Head of caudate nucleus (tissue), 42 donors: ENCODE measurements at places on chromosomes 4 and X.
A peak's percentile ranks its signal among the peaks of the same experiment; 100 is the strongest.

GRCh38 chr4:70958681-70959080, 34.8 kb upstream of the DCK start:
- no peak for DNase-seq

DNA sequence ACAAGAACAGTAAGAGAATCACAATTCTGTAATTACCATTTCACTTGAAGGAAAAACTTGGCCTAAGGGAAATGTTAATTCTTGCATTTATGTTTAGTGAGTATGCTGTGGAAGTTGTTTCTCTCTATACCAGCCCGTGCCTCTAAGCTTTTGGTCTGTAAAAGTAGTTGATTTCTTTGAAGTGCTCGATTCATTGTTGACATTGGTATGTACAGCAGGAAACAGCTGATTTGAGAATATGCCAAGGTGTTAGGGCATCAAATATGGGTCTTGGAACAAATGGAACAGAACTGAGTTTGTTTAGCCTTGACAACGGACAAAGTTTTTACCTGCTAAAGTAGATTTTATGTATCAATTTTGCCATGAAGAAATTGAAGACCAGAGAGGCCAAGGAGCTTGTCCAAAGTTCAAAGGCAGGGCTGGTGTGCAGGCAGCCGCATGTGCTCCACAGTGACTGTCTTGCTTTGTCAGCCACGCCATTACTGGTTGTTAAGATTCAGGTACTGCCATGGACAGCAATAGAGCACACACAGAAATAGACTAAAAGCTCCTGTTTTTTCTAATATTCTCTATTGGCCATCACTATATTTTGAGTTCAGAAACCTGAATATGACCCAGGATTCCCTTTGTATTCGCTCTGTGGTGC, 75.5 kb upstream of the TLR3 start:
- DNase-seq, result no peak

- DNase-seq, result no peak
These were observed 44.9 kb upstream of the DDX3X start for GRCh38 chrX:41289095-41289494.

GRCh38 chr4:25313201-25313895, 774 bp downstream of the ZCCHC4 start:
- DNase-seq, result no peak

DNA sequence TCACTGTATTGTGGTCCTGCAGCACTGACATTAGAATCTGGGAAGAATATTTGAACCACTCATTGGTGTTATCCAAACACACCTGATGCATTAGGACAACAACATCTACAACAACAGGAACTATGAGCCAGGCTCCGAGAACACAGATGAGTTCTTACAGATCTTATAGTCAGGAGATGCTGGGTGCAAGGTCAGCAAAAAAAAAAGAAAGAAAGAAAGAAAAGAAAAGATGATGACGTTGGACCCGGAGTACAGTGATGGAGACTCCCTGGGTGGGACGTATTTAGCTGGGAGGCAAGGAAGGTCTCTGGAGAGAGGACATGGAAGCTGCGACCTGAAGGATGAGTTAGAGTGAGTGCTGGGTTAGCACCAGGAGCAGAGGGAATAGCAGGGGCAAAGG, 17.8 kb upstream of the MAN2B2 start:
- DNase-seq, result no peak

DNA sequence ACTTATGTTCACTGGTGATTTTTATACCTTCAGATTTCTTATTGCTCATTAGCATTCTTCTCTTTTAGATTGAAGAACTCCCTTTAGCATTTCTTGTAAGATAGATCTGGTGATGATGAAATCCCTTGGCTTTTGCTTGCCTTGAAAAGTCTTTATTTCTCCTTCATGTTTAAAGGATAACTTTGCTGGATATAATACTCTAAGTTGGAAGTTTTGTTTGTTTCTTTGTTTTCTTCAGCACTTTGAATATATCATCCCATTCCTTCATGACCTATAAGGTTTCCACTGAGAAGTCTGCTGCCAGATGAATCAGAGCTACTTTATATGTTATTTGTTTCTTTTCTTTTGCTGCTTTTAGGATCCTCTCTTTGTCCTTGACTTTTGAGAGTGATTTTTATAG, 18.5 kb downstream of the CC2D2A start:
- DNase-seq, result no peak

DNA sequence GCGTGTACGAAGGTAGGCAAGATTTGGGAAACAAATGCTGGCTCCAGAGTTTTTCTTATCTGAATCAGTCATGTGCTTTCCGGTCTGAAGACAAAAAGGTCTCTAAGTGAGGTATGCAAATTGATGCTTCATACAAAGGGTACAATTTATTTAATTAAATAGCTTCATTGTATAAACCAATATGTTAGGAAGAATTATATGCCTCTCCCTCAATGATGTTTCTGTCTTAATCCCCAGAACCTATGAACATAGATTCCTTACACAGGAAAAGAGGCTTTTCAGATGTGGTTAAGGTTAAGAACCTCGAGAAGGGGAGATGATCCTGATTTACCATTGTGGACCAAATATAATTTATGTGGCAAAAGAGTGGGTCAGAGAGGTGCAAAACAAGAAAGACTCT, 543.5 kb upstream of the PCDH10 start:
- DNase-seq, result no peak

DNA sequence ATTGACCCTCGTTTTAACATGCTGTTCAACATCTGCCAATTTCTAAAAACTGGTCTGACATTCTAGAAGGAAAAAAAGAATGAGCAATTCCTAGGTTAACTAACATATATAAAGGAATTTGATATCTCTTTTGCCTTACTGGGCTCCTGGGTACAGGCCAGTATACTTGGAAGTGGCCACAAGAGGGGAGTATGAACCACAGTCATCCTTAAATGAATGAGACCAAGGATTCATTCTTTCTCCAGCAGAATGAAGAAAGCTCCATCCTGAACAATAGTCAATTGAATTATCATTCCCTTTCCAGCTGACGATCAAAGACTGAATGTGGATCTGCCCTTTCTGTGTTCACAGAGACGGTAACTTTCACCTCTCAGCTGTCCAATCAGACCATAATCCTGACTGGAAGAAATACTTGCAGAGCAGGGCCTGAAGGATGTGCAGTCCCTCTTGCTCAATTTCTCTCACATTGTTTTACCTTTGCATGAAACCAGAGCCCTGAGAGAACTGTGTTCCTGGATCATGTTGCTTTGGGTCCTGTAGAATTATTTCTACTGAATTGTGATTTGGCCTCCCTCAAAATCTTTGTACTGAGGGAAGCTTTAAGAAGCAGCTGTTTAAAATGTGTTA, 14.8 kb upstream of the SPARCL1 start:
- DNase-seq, result no peak

- DNase-seq, result no peak
These were observed 1087.1 kb downstream of the C4orf33 start for GRCh38 chr4:130183096-130183495.

DNA sequence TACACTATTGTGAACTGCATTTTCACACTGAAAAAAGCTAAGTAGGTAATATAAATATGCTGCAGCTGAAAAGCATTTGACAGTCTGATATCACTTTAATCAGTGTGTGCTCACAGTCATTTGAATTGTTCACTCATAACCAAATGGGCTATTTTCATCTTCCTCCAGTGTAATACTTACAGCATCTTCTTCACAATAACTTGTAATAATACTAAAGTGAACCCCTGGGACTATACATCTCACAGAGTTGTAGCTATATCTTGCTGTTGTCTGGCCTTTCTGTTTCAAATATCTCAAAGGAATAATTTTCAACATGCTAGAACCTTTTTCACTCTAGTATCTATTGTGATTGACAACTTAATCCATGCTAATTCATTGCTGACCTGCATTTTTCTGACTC, 66.8 kb upstream of the GALNTL6 start:
- DNase-seq, result no peak

DNA sequence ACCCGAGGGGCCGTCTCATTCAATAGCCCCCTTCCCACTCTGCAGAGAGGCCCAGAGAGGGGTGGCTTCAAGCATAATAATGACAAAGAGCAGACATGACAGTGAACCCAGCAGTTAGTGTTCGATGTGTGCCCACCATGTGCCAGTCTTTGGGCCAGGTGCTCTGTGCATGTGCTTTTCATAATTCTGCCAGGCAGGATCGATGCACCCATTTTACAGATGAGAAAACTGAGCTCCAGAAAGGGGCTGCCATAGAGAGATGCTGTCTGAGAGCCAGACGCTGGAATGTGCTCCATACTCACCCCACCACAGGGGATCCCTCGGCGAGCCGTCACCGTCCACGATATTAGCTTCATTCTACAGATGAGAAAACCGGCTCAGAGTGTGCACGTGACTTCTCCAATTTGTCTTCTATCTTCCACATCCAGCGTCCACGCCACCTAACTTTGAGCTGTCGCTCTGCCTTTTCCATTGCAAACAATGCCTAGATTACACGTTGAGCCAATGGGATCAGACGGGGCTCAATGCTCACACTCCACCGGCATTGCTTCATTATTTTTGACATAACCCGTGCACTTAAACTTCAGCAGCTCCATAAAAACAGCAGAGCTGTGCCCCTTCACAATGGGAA, 8.2 kb downstream of the ADRA2C start:
- no peak for DNase-seq

DNA sequence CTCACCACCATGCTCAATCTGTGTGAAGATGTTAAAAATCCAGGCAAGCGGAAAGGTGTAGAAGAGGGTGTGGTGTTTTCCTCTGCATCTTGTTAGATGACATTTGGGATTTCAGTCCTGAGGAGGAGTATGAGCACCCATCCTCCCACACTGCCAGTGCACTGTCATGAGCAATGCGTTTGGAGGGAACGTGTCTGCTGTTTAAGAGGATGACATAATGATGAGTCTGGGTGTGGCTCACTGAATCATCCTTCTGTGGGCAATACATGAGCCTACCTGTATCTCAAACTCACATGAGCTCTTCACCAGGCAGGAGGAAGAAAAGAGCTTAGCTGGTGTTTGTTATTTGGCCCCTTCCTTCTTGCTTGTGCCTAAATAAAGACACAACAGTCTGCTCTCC, 67.9 kb upstream of the ARX start:
- peak; percentile 46 for DNase-seq

- no peak for DNase-seq
These were observed 230.3 kb upstream of the NEIL3 start for GRCh38 chr4:177079327-177079726.

GRCh38 chrX:20633451-20633850, 366.7 kb upstream of the RPS6KA3 start:
- DNase-seq, result no peak

- DNase-seq, result no peak
These were observed at the start of gene ZFYVE28 for GRCh38 chr4:2417765-2418649. TSS of gene ZFYVE28 (minus strand) at chr4:2418645. CDS start at chr4:2418323, 322 bp downstream.

DNA sequence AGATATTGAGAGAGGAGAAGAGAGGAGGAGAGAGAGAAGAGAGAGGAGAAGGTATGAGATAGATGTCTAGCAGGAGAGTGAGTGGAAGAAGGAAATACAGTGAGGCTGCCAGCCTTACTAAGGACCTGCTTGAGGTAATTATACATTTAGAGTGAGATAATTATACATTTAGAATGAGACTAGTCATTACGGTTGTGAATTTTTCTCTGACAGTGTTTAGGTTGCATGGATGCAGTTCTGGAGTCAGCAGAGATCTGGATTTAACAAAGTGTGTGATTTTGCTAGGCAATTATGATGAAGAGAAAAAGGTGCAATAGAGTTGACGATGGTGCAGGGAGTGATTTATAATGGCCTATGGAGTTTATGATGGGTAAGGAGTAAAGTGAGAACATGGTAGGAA, 187.1 kb upstream of the ARX start:
- DNase-seq, result no peak

GRCh38 chr4:88352062-88352740, 26.5 kb upstream of the HERC6 start:
- no peak for DNase-seq

DNA sequence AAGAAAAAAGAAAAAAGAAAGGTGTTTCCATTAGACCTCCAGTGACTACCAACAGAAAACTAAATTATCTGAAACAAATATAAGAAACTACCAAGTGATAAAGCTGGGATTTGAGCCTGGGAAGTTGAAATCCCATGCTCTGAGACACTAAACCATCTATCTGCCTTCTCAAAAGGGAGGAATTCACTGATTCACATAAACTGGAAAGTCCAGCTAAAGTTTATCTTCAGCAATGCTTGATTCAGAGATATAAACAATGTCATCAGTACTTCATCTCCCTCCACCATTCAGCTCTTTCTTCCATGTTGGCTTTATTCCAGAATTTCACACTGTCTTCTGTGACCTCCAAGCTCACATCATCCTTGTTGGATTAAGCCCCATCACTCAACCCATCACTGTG, 96.3 kb downstream of the IQCM start:
- DNase-seq, result no peak

DNA sequence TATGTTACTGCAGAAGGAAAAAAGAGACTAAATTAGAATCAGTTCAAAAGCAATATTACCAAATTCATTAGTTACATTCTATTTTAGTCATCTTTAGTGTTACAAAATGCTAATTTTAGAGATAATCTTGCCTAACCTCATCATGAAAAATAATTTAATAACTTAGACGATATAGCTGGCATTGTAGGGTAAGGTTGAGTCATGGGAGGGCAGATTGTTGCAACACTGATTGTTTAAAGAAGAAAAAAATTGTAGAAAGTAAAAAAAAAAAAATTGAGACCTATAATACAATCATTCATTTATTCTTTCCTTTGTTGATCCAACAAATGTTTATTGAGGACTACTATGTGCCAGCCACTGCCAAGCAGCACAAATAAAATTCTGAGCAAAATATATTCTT, 330.9 kb downstream of the GBA3 start:
- no peak for DNase-seq

GRCh38 chrX:55619547-55619946, 3.7 kb upstream of the FOXR2 start:
- DNase-seq, result no peak

- no peak for DNase-seq
These were observed 957 bp downstream of the PPP2R2C start for GRCh38 chr4:6471307-6472007.

DNA sequence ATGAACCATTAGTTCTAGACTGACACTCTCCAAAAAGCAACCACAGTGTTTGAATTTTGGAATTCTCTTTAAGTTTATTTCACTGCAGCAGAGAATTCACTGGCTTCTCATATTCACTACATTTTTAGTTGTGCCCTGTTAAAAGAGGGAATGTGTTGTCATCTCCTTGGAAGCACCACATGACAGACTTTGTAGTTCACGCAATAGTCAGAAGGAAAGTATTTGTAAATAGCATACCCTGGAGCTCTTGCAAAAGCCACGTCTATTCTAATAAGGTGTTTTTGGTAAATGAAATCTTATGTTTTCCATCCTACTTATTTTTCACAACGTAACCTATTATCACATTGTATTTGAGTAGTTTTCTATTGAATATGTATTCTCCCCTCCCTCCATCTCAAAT, 25.8 kb downstream of the DOCK11 start:
- DNase-seq, result no peak

DNA sequence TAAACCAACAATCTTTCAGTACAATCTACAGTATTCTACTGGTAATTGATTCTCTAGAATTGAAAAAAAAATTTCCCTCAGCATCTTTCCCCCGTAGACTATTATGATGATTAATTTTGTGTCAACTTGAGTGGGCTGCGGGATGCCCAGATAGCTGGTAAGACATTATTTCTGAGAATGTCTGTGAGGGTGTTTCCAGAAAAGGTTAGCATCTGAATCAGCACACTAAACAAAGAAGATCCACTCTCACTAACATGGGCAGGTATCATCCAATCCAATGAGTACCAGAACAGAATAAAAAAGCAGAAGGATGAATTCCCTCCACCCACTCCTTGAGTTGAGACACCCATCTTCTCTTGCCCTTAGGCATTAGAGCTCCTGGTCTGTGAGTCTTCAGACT, 186.1 kb upstream of the MAB21L2 start:
- no peak for DNase-seq

GRCh38 chrX:45903781-45904201, 641.4 kb downstream of the ZNF674 start:
- DNase-seq, result no peak
